Activated T-helper 1 cell treated with Interleukin-2 at 50 U/mL for 16 hours (primary cell): ENCODE measurements at places on chromosomes 6 and 20.

GRCh38 chr6:170087941-170088581 is 202.8 kb downstream of the DLL1 start:
- DNase-seq: peak; percentile 38

GRCh38 chr6:33502486-33502885 is 48.1 kb downstream of the ZBTB9 start:
- no peak for DNase-seq

GRCh38 chr6:73521351-73521985 is 636 bp upstream of the EEF1A1 start:
- peak; percentile 58 for DNase-seq

- no peak for DNase-seq
These were observed 2.9 kb downstream of the PKIG start for GRCh38 chr20:44585057-44585963.

DNA sequence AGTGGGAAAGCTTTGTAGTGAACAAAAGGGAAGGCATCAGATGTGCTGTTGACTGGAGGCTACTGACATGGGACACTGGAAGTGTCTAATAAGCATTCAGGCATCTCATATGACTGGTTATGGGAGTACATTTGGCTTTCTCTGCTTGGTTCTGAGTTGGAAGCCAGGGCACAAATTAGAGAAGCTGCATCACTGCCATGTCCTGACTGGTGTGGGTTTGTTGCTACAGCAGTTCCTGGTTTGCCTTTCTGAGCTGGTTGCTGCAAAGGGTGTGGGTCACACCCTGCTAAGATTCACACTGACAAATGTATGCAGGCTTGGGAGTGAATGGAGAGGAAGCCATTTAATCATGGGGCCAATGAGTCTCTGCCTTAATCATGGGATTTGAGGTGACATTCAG is 36.2 kb upstream of the NANP start:
- no peak for DNase-seq

- DNase-seq: no peak
These were observed 98.7 kb downstream of the TSHZ2 start for GRCh38 chr20:53070706-53071392.

DNA sequence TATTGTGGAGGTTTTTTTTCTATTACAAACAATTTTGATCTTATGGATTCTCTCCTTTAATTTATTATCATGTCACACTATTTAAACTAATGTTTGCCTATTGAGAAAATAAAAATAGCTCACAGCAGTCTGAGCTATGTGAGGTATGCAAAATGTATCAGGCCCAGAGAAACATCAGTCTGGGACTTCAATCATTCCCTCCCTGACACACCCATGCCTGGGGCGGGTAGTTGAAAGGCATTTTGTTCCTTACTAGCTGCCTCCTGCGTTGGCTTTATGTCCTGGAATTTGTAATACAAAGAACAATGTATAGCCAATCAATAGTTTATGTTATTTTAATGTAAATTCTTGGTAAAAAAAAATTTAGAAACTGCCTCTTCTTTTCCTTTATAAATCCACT is 403.3 kb downstream of the EPM2A start:
- DNase-seq: no peak

DNA sequence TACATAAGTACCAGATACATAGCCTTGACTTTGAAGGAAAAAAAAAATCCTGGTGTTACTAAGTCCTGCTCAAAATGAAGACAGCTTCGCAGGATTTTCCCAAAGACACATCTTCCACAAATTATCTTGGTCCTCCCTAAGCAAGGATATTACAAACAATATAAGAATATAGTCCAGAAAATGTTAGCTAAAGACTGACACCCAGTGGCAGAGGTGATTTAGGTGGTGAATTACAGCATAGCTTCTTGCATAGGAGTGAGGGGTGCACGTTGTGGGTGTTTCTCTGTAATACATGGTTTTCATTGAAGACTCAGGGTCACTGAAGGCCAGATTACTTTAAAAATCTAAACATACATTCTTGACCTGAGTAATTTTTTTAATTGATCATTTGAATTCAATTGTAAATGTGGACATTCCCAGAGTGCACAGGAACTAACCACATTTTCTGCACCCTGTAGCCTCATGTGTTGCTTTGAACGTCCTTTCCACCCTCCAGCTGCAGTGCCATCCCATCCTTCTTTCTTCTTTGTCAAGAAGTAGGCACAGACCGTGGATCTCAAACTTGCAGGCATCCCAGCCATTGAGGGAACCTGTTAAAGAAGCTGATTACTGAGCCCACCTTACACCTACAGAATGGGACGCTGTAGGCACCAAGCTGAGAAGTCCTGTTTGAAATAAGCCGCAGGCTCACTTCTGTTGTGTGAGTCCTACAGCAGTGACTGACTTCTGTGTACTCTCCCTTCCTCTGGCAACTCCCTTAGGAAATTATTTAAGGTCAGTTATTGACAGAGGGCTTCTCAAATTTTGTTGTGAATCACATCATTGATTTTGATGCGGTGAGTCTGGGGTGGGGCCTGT is 102.6 kb downstream of the PERP start:
- no peak for DNase-seq

GRCh38 chr6:150301846-150302519 is 66.8 kb upstream of the IYD start:
- no peak for DNase-seq

GRCh38 chr6:105907301-105907700 is 178.8 kb upstream of the PRDM1 start:
- DNase-seq: no peak

GRCh38 chr20:21575167-21575566 is 61.3 kb upstream of the NKX2-2 start:
- no peak for DNase-seq

DNA sequence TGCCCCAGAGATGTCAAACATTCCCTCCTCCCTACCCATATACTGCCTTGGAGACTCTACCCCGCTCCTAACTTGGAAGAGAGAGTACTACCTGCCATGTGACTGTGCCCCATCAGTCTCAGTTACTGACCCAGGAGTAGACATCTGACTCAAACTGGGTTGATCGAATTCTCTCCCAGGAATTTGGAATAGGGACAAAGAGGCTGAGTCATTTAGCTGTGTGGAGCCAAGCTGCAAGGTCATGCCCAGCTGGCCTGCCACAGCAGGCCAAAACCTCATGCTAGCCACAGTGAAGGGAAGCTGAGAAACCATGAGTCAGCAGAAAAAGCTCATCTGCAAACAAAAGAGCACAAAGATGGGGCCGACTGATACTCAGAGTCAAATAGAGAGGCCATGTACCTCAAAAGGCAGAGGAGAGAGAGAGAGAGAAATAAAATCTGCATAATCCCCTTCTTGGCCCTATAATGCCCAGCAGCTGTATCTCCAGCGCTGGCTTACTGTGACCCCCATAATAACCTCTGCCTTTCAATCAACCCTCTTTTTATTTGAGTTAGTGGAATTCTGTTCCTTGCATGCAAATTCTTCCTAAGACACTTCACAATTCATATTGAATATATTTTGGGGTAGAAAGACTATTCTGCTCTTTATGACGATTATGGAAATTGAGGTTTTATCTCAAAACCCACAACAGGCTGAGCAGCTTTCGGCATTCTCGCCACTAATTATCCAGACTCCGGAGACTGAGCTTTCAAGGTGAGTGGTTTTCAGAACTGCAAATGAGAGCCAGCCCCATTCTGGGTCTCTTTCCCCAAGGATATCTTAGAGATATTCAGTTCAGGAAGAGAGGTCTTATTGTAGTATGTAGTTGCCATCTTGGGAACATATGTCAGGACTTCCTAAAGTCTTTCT is 21.4 kb upstream of the AKIRIN2 start:
- no peak for DNase-seq

DNA sequence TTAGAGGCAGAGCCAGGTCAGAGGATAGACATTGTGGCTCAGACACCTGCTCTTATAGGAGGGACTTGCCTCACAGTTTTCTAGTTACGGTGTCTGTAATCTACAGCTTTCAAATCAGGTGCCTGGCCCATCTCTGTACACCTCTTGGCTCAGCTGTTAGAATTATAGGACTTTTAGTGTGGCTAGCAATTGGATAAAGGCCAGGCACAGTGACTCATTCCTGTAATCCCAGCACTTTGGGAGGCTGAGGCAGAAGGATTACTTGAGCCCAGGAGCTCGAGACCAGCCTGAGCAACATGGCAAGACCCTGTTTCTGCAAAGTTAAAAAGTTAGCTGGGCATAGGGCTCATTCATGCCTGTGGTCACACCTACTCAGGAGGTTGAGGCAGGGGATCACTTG is 20.0 kb downstream of the BRPF3 start:
- no peak for DNase-seq

GRCh38 chr6:12555267-12555666 is 161.3 kb upstream of the PHACTR1 start:
- DNase-seq: no peak

GRCh38 chr6:6723361-6723760 is 134.8 kb downstream of the LY86 start:
- no peak for DNase-seq

DNA sequence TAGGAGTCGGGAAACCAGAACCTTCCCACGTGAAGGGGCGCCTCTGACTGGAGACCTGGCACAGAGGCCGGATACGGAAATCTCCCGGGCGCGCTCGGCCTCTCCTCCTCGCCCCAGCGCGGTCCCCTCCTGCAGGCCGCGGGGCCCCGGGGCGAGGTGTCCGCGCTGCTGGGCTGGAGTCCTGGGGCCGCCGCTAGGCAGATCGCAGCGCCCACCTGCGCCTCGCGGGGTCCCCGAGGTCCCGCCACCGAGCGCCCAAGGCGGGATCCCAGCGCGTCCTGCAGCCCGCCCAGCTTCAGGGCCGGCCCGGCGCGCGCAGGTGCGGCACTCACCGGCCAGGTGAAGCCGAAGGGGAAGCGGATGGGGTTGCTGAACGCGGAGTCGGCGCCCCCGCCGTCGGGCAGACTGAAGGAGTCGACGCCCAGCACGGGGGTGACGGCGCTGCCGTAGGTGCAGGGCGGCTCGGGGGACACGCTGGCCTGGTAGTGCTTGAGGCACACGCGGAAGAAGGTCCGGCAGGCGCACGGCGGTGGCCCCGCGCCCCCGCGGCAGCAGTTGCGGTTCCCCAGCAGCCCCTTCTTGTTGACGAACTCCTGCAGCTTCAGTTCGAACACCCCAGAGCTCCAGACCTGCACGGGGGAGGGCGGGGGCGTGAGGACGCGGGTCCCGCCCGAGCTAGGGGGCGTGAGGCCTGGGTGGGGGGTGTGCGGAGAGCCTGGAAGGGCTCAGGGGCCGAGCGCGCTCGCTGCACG is 1.5 kb downstream of the DLL1 start:
- no peak for DNase-seq

DNA sequence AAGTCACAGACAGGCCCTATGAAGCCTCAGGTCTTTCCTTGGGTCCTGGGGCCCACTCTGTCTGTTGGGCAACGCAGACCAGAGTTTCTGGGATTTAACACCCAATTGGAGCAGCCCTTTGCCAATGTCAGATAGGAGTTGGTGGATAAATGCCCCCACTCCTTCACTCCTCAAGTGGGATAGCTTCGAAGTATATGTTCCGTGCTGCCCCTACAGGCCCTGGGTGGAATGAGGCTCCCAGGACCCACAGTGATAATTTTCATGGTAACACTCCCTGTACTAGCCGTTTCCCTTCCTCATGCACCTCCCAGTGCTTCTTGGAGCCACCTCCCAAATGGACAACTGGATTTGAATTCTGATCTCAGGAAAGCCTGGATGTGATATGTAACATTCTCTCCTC is 145.4 kb downstream of the FOXA2 start:
- DNase-seq: no peak

DNA sequence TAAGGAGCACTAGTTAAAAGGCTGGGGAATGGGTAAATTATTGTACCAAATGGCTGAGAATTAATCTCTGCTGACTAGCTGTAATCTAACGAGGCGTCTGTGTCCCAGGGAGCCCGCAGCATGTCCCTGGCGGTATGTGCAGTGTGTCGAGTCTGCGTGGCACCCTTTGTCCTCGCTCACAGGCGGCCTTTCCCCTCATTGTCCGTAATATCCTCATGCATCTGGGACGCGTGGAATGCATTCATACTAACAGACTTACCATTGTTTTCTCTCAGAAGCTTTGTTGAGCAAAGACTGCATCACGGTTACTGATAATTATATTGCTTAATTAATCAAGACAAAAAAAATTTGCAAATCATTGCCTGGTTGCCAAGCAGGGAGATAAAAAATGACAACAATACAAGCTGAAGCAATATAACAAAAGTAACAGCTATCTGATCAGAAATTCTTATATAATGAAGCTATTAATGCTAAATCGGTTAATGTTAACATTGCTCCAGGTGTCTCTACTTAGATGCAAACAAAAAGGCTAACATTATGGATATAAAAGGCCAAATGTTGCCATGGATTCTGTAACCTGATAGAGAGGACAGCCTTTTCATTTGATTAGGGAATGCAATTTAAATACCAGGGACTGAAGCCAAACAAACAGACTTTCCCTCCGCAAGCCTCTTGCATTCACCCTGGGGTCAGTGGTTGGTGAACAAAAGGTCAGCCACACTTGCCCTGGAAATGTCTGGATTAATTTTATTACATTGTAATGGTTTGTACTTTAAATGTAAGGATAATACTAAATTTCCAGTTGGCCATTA is 124.8 kb downstream of the INSM1 start:
- no peak for DNase-seq

DNA sequence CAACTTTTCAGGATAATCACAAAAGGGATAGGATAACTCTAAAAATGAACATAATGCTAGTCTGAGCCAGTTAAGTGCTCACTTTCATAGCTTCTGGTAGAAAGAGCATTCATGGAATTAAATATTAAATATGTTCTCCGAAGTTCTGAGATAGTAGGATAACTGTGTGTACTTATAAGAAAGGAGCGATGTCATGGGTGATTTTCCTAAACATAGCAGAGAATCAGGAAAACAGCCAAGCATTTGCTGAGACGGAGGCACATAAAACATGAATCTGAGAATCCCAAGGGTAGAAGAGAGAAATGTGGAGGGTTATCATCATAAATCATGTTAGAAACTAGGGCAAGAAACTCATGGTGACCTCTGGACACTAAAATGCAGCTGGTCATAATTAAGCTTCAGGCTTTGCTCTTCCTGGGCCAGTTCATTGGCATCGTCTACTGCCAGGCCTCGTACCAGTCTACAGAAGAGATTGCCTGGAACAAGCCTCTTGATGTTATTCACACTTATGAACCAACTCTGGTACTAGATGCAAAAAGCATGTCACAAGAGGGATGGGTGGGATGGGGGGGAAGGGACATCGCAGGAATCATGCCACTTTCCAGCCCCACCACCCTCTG is 436.6 kb downstream of the PRKN start:
- DNase-seq: no peak

GRCh38 chr20:47113362-47114109 is 218.9 kb downstream of the EYA2 start:
- DNase-seq: no peak

GRCh38 chr6:119299694-119300093 is 49.9 kb downstream of the MAN1A1 start:
- no peak for DNase-seq

GRCh38 chr6:152136449-152136825 is 329.0 kb downstream of the ESR1 start:
- no peak for DNase-seq
